HFFc6 (cell line): ENCODE measurements at places on chromosomes 1 and 21.

- peak; percentile 24 for DNase-seq
Measured at GRCh38 chr1:25648681-25649440, 32.3 kb downstream of the MAN1C1 start.

DNA sequence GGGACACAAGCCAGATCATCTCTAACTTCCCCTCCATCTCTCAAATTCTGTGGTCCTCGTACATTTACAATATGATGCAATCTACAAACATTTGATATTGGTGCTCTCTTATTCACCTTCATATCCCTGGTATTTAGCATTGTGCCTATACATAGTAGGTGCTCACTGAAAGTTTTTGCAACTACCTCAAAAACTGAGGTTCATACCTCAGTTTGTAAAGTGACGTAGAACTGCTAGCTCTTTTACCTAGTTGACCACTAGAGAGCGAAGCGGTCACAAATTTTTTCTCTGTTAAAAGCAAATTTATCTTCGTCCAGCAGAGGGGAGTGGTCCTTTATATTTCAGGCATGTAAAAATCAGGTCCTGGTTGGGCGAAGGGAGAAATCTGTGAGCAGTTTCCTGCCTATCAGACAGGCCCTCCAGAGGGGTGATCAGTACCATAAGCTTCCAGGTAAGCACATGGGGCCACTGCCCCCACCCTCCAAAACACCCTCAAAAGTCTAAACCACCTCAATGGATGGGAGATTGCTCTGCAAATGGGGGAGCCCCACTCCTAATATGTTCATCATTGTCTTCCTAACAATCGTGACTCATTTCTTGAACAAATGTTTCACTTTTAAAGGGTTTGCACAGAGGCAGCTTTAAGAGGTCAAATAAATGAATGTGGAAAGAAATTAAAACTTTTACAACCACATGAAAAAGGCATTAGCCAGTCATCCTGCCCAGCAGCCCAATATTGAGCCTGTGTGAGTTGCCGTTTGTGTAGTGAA, 10.6 kb upstream of the HLCS start:
- DNase-seq: peak; percentile 80

DNA sequence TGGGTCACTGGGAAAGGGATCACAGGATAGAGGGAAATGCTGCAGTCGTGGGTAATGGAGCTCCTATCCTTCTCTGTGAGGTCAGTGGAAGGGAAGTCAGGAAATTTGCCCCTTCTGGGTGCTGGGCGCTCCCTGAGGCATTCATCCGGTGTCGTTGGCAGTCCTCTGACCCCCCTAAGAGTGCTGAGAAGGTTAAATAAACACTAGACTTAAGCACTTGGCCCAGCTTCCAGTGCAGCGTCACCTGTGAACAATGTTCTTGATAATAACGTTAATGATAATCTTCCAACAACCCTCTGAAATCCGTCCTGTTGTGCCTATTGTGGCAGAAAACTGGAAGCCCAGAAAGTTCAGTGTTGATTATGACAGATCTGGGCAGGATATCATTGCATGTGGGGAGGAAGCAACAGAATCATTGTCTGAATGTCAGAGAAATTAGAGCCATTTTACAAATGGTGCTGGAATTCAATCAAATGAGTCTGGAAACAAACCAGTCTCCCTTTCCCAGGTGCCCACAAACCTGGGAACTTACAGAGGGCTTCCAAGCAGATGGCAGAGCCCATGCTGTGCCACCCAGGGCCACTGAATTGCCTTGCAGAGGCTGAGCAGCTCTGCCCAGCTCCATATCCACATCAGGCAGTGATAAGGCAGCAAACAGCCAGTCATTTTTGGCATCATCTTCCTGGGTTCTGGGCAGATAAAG, 216.8 kb downstream of the KAZN start:
- DNase-seq: no peak

- no peak for DNase-seq
Measured at GRCh38 chr1:71561206-71561605, 480.4 kb upstream of the ZRANB2 start.

DNA sequence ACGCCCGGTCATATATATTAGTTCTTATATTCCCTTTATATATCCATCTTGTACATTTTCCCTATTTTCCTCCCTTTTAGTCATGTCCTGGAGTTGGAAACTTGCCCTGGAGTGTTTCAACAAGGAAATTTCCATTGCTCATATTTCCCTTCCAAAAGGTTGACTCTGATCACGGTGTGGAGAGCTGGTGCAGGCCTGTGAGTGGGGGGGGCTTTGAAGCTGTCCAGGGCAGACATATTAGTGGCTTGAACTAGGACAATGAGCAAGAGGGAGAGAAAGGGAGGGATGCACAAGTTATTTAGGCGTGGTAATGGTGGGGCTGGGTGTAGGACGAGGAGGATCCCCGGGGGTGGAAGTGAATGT, 30.4 kb upstream of the TMEM61 start:
- peak; percentile 13 for DNase-seq

- no peak for DNase-seq
Measured at GRCh38 chr1:3820316-3820715, 24.0 kb upstream of the LRRC47 start.

DNA sequence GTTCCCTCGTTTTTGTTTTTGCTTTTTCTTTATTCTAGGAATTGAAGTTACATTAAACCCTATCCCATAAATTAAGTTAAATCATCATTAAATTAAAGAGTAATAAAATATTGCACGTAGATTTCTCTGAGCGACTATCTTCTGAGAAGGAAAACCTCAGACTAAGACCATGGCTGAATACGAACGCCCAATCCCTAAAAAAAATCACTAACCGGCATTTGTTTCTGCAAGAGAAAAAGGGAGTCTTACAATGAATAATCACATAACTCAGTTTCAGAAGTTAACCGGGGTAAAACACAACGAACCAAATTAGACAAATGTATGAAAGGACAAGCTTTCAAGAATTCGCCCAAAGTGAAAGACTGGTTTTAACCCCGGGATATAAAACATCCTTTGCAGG, 1.3 kb downstream of the PIK3R3 start:
- no peak for DNase-seq

- no peak for DNase-seq
Measured at GRCh38 chr1:14522077-14522925, 76.2 kb upstream of the KAZN start.

- DNase-seq: no peak
Measured at GRCh38 chr1:247043406-247043805, 35.2 kb downstream of the ZNF670 start.

DNA sequence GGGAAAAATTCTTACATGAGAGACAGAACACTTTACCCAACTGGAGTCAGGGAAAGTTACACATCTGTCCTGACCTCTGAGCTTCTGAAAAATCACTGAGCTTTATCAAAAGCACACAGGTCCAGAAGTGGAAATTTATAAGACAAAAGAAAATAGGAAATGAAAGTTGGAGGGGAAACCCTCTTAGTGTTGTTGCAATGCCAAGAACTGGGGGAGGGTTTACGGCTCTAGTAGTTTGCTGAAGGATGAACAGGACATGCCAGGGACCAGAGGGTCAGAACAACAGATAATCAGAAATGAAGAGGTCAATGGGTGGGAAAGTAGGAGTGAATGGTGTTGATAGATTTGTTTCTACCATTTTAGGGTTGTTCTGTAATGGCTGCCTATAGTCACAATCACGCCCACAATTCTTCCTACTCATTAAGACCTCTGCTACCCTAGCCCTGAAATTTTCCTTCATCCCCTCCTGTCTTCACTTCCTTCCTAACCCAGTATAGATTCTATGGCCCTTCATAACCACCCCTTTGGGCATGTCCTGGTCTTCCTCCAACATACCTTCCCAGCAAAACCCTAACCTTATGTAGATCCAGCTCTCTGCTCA, 30.3 kb upstream of the FMOD start:
- DNase-seq: no peak

DNA sequence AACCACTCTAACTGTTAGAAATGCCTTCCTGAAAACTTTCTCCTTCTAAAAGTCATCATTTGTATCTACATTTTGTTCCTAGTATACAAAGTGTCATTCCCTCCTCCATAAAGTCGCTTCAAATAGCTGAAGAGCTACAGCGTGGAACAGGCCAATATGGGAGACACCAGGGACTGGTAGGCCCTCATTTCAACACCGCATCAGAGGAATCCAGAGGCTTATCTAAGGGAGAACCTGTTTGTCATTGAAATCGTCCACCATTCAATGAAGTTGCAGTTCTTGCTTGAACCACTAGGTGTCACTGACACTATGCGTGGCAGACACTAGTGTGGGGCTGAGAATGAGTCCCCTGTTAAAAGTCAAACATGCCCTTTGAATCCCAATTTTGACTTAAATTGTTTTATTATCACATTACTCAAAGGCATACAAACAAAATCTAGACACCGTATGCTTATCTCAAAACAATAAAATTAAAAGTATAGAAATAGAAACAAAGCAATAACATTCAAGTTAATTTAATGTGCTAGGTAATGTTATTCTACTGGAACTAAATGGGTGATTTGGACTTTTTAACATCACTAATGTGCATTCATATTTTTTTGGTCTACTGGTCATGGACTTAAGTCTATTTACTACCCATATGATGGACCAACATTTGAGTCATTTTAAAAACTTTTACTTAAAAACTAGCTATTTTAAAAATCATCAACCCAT, 182.3 kb downstream of the FCRL5 start:
- DNase-seq: peak; percentile 44

- no peak for DNase-seq
Measured at GRCh38 chr1:185775501-185775900, 41.3 kb downstream of the HMCN1 start.

- no peak for DNase-seq
Measured at GRCh38 chr1:17615157-17615556, 75.7 kb downstream of the ARHGEF10L start.

DNA sequence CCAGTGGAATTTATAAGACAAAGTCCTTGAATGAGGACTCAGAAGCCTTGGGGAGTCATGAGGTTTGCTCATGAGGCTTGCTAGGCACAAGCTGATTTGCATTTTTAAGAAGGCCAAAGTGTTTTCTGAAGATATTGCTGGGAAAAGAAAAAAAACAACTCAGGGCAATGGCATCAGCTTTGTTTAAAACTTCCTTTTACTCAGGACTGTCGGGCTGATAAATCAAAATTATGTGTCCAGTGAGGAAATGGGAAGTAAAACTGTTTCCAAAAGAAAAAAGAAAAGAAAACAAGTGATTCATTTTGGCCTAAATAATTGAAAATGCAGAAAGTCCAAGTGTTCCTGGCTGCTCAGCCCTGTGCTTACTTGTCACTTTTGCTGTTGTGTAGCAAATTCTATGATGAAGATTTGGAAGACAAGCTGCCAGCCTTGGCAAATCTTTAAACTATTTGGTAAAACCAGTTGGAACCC, 282.4 kb downstream of the HLX start:
- peak; percentile 14 for DNase-seq

DNA sequence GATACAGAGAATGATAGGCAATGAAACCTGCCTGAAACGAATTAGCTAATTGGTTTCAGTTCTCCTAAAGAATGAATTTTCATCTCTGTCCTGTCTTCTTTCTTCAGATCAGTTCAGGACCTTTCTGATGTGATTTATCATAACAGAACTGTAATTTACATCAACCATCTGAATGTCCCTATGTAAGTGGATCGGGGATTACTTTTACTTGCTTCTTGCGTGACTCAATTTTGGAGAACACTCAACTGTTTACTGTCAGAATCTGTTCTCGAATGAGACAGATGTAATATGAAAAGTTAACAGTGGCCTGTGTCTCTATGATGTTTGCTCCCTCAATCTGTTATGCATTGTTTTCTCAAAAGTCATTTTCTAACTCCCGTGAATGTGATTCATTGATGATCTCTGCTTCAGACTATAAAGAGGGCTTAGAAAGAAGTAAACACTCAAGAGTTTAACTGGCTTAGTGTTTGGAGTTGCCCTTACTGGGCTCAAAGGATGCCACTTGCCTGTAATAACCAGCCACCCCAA, 111.0 kb downstream of the GABPA start:
- DNase-seq: peak; percentile 6

DNA sequence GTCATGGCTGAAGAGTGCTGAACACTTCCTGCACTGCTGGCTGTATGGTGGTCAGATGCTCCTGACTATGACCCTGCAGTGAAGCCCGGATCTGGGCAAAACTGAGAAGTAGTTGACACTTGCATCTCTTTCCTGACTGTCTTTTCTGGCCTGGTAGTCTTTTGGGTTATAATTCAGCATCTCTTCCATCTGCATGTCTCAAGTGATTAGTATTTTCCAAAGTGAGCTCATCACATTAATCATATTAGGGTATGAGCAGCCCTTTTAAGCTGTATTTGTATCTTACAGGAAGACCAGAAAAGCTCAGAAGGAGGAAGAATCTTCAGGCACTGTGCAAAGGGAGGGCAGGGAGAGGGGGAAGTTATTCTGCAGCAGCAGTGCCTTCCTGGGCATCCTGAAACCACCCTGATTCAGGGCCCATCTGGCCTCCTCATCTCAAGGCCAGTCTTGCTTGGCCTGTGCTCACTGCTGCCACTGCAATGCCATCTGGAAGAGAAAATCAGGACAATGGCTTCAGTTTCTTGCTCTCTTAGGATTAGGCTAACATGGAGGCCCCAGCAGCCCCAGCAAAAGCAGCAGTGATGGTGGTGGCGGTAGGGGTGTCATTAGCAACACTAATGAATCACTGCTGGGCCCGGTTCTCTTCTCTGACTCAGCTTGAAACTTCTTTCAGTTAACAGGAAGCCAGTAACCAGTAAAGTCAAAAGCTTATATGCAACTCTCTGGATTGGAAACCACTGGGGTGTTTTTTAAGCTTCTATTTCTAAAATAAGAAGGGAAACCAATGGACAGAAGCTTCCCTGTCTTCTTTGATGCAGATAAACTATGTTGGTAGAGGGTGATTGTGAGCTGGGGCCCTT, 63.3 kb upstream of the WDR26 start:
- DNase-seq: peak; percentile 88

DNA sequence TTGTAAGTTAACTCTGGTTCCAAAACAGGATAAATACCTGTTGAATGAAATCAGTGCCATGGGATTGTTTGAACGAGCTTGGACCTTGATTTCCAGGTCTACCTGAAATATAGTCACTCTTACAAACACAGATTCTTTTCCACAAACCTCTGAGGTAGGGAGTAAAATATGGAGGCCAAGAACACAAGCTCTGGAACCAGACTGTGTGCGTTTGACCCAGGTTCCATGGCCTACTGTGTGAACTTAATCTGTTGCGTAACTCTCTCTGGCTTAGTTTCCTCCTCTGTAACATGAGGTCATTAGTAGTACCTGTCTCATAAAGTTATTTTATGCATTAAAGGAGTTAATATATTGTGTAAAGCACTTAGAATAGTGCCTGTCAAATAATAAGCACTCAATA, 25.1 kb downstream of the DENND2D start:
- no peak for DNase-seq

- DNase-seq: no peak
Measured at GRCh38 chr1:245520611-245521010, 365.8 kb downstream of the KIF26B start.
